ENCODE measurements at places on chromosomes 11 and 22.

- no peak for DNase-seq
These were observed 39.2 kb upstream of the ARHGAP42 start for GRCh38 chr11:100647861-100648260.

DNA sequence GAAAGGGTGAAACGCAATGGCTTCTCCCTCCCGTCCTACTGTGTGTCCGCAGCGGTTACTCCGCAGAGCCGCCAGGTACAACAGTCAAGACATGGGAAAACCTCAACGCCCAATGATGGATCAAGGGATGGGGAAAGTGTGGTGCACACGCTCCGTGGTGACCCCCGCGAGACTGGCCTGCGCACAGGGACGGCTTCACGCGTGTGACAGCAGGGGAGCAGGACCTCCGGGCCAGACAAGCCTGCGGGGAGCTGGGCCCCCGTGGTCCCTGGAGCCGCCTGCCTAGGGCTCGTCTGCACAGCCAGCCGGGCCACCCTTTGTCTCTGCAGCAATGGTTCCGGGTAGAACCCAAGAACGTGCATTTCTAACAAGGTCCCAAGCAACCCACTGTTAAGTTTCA is 31.7 kb upstream of the MOB2 start:
- no peak for DNase-seq

DNA sequence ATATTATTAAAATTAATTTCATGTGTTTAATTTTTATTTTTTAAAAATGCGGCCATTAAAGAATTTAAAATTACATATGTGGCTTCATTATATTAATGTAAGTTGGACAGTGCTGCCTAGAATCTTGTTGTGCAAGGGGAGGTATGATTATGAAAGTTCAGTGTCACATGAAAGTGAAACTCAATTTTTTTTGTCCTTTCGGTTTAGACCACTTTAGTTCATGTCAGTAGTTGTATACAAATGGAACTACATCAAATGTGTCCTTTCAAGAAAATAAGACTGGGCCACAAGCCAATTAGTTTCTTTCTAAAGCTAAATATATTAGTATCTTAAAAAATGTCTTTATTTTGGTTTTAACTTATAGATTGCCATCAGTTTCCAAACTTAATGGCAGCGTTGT is 35.7 kb downstream of the TBCEL start:
- DNase-seq = no peak

DNA sequence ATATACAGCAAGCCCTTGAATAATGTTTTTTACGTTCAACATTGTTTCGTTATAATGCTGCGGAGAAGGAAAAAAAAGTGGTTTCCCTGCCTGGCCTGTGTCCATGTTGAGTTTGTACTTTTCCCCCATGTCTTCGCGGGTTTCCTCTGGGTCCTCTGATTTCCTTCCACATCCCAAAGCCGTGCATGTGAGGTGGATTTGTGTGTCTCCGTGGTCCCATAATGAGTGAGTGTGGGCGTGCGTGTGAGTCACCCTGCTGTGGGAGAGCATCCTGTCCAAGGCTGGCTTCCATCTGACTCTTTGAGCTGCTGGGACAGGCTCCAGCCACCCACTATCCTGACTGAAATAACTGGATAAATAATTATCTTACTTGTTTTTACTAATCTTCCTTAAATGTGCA is 29.6 kb upstream of the SNX19 start:
- DNase-seq = no peak

DNA sequence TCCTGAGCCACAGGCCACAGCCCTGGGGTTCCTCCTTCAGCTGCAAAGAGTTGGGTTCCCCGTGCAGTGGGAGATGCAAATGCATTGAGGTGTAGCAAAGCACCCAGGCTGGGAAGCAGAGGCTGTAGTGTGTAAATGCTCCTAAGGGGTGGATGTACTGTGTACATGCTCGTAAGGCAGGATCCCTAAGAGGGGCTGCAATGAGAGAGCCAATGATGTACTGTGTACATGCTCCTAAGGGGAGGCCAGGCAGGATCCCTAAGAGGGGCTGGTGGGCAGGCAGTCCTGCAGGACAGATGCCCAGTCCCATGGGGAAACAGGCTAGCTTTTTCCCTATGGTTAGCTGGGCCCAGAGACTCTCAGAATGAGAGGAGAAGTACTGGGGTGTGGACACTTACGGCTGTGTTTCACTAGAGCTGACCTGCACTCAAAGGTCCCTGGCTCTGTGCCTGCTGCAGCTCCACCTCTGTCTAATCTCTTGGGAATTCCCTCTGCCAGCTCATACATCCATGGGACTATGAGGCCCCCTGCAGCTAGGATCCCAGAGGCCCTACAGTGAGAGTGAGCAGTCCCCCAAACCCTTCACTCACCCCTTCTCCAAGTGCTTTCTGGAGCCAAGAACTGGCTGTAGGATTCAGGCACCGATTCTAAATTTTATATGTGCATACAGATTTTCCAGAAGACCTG is 261.9 kb upstream of the LUZP2 start:
- DNase-seq = no peak

DNA sequence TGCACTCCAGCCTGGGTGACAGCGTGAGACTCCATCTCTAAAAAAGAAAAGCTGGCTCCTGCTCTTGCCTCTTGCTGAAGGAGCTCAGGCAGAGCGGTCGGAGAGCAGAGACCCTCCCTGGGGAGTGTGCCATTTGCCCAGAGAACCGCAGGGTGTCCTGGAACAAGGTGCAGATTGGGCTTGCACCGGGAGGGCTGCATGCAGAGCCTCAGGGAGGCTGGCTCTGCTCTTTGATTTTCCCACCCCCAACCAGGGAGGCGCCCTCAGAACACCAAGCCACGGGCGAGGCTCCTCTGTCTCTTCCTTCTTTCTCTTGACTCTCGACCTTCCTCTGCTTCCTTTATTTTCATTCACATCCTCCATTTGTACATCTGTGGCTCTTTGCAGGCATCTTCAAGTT is 889.1 kb downstream of the OPCML start:
- DNase-seq = no peak

DNA sequence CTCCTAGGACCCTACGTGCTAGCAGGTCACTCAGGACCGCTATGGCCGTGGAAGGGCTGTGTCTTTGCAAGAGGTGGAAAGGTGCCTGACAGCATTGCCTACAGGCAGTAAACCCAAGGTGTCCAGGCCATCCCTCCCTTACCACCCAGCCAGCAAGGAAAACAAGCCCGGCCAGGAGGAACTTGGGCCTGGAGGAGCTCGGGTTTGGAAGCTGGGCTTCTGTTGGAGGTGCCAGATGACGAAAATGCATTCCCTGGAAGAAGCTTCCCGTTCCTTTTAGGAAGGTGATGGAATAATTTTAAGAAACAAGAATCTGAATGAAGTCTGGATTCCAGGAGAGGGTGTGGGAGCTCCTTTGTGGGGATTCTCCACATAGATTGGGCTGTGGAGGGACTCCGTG is 23.6 kb downstream of the FBLN1 start:
- DNase-seq = no peak

GRCh38 chr11:1020211-1020905 is 16.2 kb downstream of the MUC6 start:
- no peak for DNase-seq

DNA sequence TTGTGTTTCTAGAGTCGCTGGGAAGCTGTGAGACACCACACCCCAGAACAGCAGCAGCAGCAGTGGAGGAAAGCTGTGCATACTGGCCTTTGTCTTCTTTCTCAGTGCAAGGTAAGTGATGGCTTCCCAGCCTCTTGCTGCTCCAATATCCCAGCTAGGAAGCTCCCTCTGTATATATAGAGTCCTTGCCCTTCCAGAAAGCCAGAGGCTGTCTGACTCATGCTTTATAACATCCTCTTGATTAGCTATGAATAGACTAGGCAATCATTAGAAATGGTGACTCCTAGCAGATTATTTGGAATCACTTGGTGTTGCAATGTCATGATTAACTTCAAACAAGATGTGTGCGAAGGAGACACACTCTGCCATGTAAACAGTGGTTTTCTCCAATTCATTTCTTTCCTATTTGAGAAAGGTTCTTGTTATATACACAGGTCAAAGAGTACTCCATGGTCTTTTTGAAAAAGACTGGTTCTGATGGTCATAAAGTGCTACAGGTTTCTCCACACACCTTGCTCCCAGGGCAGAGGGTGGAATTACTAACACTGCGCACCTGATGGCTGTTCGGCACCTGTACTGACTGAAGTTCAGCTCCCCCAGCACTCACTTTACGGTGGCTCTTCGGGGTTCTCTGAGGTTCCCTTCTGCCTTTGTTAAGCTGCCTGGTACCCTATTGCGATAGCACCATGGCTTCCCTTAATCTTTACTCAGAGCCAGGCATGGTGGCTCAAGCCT is at the start of gene MMP1:
Gene MMP1, minus strand, starts transcription at position 149 of the 735 bp plus-strand sequence. Its CDS starts 68 bp downstream, at position 81.
- DNase-seq = no peak

- DNase-seq = no peak
These were observed 23.2 kb downstream of the ARHGAP1 start for GRCh38 chr11:46677169-46677568.

GRCh38 chr22:27772081-27772983 is 29.2 kb downstream of the MN1 start:
- no peak for DNase-seq

DNA sequence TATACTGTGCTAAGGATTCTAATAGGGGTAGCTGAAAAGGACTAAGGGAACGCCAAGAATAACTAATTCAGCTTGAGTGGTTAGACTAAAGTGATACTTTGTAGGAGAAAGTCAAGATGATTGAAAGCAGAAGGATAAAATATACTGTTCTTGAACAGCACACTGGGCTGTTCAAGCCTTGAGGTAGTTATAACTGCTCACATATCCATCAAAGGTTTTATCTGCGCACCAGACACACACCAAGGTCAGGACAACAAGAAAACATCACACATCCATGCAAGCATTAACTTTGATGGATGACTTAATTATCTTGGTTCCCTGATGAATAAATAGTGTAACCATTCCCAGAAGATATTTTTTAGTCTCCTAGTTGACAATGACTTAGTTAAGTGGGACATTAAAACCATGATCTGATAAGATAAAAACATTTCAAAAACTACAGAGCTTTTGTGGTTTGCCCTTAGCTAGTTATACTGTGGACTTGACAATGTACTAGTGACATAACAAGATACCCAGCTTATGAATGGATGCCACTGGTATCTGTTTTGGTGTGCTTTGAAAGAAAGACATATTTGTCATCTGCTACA is 728.9 kb downstream of the JRKL start:
- no peak for DNase-seq

GRCh38 chr11:130892861-130893260 is 23.4 kb downstream of the SNX19 start:
- no peak for DNase-seq

DNA sequence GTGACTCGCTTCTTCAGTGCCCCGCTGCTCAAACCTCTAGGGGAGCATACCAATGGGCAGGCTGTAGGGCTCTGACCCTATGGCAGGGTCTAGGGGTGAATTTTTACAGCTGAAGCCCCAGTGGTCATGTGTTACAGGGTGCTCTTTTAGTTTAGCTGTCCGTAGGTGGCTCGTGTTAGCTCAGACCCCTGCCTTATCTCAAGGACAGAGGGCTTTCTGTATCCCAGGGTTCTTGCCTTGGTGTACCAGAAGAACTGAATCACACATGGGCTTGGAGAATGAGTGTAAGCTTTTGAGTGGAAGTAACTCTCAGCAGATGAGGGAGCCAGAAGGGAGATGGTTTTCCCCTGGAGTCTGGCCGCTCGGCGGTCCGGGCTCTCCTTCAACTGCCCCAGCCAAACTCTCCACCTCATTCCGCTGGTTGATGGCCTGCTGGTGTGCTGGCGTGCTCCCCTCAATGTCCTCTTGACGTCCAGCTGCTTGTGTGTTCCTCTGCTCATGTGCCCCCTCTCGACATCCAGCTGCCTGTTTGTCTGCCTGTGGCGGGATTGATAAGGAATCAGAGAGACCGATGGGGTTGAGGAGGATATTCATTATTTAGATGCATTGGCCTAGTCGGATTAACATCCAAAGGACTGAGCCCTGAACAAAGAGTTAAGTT is 37.5 kb downstream of the BIRC2 start:
- DNase-seq = no peak

DNA sequence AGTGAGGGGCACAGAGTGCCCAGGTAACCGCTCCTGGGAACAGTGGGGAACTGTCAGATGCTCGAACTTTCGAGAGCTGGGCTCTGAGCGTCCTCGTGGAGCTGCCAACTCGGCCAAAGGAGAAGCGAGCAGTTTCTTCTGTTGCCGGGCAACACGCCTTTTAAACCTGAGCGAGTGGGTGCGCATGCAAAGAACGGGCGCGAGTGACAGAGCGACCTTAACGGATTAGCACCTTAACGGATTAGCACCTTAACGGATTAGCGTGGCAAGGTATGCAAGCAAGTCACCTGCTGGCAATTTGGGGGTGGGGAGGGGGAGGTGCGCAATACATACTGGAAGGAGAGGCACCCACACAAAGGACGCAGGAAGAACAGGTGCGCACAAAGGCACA is 61.8 kb upstream of the PRODH start:
- no peak for DNase-seq

DNA sequence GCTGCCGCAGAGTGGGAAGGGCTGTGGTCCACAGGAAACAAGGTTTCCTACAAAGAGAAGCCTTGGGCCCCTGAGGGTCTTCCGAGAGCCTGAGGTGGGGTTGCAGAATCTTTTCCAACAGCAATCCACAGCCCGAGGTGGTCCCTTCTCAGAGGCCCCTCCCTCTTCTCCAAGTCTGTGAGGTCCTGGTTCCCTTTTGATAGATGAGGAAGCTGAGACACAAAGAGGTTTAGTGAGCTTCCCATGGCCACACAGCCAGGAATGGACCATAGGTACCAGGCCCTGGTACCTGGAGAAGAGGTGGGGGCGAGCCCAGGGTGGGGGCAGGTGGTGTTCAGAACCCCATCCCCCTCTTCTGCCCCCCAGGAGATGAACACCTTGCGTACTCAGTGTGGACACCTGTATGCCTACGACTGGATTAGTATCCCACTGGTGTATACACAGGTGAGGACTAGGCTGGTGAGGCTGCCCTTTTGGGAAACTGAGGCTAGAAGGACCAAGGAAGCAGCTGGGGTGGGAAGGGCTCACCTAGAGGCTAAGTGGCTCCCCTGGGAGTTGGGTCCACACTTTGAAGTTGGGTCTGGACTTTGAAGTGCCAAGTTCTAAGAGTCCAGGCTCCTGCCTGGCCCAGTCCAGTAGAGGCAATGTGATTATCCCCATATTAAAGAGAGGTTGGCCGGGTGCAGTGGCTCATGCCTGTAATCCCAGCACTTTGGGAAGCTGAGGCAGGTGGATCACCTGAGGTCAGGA is 7.0 kb downstream of the BEST1 start:
- no peak for DNase-seq

GRCh38 chr22:23067691-23068090 is 2.6 kb upstream of the GNAZ start:
- DNase-seq = no peak

GRCh38 chr22:49380828-49381114 is 446.9 kb downstream of the BRD1 start:
- no peak for DNase-seq

GRCh38 chr22:27116312-27117086 is 459.1 kb downstream of the MIAT start:
- no peak for DNase-seq

DNA sequence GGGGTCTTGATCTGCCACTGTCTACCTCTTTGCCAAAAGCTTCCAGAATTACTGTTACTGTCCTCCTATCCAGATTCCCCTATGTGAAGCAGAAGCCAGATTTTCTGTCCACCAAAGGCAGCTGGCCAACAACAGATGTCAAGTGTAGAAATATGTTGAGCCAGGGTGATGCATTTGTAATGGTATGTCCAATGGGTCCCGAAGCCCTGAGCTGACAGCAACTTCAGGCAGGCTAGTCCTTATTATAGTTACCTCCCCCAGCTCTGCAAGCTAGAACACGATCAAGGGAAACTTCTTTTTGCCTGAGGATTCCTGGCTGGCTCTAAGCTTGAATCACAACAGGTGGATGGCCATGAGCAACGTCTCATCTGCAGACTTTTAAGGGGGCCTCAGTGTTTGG is 10.2 kb downstream of the PAMR1 start:
- no peak for DNase-seq

Data from stimulated activated CD4-positive, alpha-beta T cell treated with anti-CD3 and anti-CD28 coated beads, Interleukin-15, amount 100 ng/mL, for 1 hour (primary cell).